ENCODE measurements at places on chromosomes 7 and 10. TPM values are rescaled to one million over a fixed set of nuclear protein-coding genes. Genes with fewer than 3 reads are reported as not detected.

FRMD4A gene
- total RNA-seq: 24.1 TPM

ZFAND2A gene
- 70.3 TPM for total RNA-seq

DNA sequence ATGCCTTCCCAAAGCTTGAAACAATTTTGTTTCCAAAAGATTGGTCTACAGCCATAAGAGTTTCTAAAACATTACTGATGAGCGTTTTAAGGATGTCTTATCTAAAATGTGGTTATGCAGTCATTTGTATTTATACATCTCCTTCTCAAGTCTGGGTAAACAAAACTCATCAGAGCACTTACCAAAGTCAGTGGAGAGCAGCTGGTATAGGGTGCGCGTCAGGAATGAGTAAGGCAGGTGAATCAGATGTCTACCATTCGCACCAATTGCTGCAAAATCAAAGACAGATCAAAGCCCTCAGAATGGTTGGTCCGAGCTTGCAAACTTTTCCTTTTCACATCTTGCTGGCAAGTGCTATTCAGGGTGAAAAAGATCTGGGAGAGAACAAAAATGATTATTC, 65.6 kb upstream of the FAM171A1 start:
- peak; percentile 40 for DNase-seq

DNA sequence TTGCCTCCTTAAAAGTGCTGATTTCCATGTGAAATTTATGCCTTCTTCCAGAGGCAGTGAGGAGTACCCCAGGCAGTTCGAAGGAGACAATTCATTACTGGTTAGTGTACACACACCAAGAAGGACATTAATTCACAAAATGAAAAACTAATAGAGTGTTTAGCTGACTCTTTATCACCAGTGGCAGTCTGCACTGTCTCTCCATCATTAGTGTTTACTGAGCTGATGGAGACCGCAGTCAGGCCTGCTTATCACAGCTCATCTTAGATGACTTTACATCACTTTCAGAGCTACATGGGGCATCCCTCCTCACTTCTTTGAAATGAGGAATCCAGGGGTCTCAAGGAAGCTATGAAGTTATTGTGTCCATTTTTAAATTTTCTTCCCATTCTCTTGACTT, 155.5 kb upstream of the LRGUK start:
- no peak for DNase-seq

- peak; percentile 61 for DNase-seq
Observed at GRCh38 chr10:89563861-89564478, 28.6 kb upstream of the SLC16A12 start.

DNA sequence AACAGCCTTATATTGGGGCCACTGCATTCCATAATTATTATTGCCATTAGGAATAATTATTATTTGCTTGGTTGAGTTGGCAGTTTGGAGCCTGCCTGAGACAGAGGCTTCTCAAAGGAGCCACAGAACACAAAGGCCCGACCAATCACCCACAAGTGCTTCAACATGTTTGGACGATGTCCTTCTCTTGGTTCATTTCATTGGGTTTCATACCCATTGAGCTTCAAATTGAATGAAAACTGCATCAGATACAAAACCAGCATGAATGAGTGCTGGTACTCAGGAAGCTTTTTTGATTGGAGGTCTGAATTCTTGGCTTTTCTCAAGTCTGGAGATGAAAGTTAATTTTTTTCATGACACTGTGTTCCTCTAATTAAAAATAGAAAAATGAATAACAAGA, 168.3 kb downstream of the CREB5 start:
- DNase-seq: no peak

All from A172 (cell line).